Osteocyte (in vitro differentiated cells): ENCODE measurements at places on chromosomes 1 and 21. TPM values are rescaled to one million over a fixed set of nuclear protein-coding genes. Genes with fewer than 3 reads are reported as not detected.
A peak's percentile ranks its signal among the peaks of the same experiment; 100 is the strongest.

The LCE1D gene
- not detected in 2 replicates for total RNA-seq

DNA sequence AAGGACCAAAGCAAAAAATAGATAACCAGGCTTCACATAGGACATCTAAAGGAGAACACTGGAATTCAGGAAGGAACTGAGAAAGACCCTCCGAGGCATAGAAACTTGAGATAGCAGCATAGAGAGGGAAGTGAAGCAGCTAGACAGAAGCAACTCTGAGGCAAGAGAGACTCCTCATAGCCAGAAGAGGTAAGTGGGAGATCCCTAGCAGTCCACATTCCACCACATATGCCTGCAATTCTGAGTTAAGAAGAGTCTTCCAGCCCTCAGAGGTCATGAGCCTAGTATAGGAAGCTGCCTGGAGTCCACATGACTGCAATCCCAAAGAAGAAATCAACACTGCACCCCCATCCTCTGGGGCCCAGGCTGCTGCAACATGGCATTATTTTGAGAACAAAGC, 13.9 kb upstream of the FGGY start:
- DNase-seq: no peak
- peaks cover 9% of the 10 kb centered on the region for H3K4me1 ChIP-seq
- no peak overlapping the region for H3K4me3 ChIP-seq
- H3K27ac ChIP-seq: no peak overlapping the region
- peaks cover 10% of the 10 kb centered on the region for H3K27me3 ChIP-seq
- no peaks in the 10 kb centered on the region for H3K36me3 ChIP-seq

DNA sequence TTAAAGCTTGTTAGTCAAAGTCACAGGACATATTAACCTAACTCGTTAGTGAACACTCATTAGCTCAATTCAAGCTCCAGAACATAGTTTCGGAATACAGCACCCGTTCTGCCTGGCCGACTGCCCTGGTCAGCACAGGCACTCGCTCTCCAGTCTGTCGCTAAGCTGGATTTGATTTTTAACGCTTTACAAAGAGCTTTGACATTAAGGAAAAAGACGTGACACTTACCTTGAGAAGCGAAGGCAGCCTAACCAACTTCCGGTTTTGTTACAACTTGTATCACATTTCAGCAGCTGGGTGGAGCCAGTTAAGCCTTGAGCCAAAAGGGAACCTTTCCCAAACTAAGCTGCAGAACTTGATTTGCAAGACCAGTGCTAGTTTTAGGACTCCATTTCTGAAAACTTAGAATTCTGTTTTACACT, at the start of gene FRRS1:
FRRS1 (minus strand) TSS at position 258 of the 423 bp plus-strand sequence. CDS start 17,867 bp downstream, outside the sequence.
- H3K27me3 ChIP-seq: peaks cover 5% of the 10 kb centered on the region
- H3K4me3 ChIP-seq: peak within 1 kb of the TSS; percentile 83
- peak within 1 kb of the TSS; percentile 78 for H3K27ac ChIP-seq
- no peak for DNase-seq
- H3K36me3 ChIP-seq: no peaks in the 10 kb centered on the region

The TNN gene
- 0.08 TPM in 1 of 2 replicates, not detected in the other for total RNA-seq

DNA sequence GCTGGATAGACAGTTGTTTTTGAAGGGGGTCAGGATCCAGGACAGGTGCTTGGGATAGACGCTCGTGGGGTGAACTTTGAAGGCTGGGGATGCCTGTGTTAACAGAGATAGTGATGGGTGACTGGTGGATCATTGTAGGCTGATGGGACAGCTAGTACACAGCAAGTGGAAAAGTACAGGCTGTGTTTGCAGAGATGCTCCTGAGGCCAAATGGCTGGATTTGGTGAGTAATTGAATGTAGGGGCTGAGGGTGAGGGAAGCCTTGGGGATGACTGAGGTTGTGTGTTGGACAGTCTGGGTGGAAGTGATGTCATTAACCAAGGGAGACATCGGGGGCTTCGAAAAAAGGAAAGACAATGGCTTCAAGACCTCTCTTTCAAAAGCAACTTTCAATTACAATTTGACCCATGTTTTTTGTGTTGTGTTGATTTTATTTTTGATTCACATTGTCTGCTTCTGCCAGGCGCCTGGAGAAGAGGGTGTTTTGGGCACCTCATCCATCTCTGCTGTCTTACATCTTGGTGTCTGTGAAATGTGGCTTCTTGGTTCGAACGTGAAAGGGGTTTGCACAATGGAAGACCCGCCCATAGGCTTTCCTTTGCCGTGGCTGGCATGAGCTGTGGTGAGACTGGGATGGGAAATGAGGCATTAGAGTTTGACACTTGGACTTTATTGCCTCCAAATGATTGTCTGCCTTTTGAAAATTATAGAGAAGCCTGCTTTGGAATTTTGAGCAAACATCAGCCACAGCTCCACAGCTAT, 147.5 kb downstream of the FOXD2 start:
- no peak overlapping the region for H3K4me3 ChIP-seq
- DNase-seq: peak; percentile 27
- H3K27me3 ChIP-seq: peaks cover 44% of the 10 kb centered on the region
- H3K36me3 ChIP-seq: no peaks in the 10 kb centered on the region
- H3K27ac ChIP-seq: no peak overlapping the region

The CHIA gene
- not detected in 2 replicates for total RNA-seq

DNA sequence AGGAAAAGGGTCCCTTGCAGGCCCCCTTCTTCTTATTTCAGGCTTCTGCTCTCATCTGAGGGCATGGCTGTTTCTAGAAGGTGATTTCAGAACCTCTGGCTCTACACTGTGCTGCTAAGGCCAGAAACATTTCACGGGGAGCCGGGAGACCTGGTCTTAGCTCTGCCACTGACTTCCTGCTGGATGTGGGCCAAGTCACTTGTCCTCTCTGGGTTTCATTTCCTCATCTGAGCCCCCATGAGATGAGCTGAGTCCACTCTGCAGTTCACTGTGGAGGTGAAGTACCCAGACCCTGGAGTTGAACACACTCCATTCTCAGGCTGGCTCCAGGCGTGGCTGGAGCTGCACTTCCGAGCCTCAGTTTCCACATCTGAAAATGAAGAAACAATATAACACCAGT, 2.1 kb downstream of the PADI1 start:
- peak overlapping the region; percentile 38 for H3K27ac ChIP-seq
- H3K36me3 ChIP-seq: no peaks in the 10 kb centered on the region
- DNase-seq: no peak
- no peak overlapping the region for H3K4me3 ChIP-seq

The KRTAP11-1 gene
- not detected in 2 replicates for total RNA-seq

The TDRD10 gene
- total RNA-seq: not detected in 2 replicates

DNA sequence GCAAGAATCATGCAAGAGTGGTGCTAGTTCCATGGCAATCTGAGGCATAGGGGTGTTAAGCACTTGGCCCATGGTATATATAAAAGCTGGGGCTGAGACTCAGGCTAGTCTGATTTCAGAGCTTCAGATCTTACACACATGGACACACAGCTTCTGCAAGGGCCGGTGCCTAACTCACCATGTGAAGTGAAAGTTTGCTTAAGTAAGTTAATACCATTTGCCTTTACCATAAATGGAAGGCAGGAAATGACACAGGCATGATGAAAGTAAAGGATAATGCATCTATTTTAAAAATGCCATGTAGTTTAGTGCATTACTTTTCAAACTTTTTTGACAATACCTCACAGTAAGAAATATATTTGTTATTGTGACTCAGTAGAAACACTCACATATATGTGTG, 122.6 kb downstream of the KCNJ6 start:
- no peaks in the 10 kb centered on the region for H3K36me3 ChIP-seq
- no peak overlapping the region for H3K27ac ChIP-seq
- H3K27me3 ChIP-seq: no peaks in the 10 kb centered on the region
- peaks cover 45% of the 10 kb centered on the region for H3K4me1 ChIP-seq
- H3K4me3 ChIP-seq: no peak overlapping the region
- no peak for DNase-seq

DNA sequence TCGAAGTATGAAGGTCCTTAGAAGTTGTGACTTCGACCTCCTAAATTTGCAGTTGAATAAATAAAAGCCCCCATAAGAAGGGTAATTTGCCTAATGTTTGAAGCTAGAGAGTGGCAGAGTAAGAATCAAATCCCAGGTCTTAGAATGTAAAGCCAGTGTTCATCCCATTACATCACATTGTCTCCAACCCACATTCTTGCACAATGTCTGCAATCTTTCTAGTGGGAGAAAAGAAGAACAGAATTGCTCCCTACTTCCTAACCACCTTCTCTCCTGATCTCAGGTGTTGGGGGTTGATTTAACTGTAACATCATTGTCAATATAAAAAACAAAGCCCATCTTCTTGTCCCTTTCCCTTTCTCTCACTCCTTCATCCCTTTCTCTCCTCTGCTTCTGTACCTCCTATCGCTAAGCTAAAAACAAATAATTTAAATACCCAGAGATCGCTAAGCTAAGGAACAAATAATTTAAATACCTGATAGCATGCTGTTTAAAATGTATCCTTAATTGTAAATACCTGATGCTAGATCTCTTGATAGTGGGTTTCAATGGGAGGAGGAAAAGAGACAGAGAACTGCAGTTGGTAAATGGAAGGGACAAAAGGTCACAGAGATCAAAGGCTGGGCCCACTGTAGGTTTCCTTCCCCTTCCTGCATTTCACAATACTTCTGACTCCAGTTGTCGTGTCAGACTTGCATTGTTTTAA, 32.1 kb upstream of the CCDC190 start:
- H3K4me1 ChIP-seq: peaks cover 9% of the 10 kb centered on the region
- DNase-seq: no peak
- no peaks in the 10 kb centered on the region for H3K36me3 ChIP-seq
- no peak overlapping the region for H3K4me3 ChIP-seq

DNA sequence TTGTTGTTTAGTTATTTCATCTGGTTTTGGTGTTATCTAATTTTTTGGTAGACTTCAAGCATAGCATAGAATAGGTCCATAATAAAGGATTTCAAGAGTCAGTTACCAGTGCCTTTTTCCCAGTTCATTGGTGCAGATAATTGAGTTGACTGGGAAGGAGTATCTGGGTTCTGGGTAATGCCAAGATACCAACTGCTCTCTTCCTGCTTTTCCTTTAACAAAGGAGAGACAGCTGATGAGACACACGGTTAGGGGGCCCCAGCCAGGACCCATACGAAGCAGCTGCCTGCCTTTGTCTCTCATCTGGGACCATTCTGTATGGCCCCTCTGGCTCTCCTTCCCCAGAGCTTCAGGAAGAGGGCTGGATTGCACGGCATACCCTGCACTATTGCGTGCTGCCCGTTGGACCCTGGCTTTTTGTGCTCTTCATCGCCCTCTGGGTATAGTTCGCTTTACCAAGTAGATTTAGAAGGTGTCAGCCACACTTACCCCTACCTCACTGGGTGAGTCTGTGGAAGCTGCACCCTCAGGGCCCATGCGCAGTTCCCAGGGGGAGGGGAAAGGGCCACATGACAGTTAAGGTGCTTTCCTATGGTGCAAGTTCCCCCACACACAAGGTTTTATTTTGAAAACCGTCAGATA, 7.0 kb downstream of the NAV1 start:
- H3K36me3 ChIP-seq: peaks cover 2% of the 10 kb centered on the region
- peak overlapping the region; percentile 28 for H3K27ac ChIP-seq
- DNase-seq: no peak
- no peaks in the 10 kb centered on the region for H3K27me3 ChIP-seq

- H3K4me1 ChIP-seq: peaks cover 30% of the 10 kb centered on the region
- H3K4me3 ChIP-seq: peak within 1 kb of the TSS; percentile 98
- peaks cover 2% of the 10 kb centered on the region for H3K36me3 ChIP-seq
- no peak for DNase-seq
- peak within 1 kb of the TSS; percentile 99 for H3K27ac ChIP-seq
These were observed at the start of gene CCDC18 for GRCh38 chr1:93180723-93181613. CCDC18 (plus strand) TSS chr1:93180724; CDS start chr1:93183362, 2,638 bp downstream.
